HAP-1 (cell line): ENCODE measurements at places on chromosomes 16 and 17.

DNA sequence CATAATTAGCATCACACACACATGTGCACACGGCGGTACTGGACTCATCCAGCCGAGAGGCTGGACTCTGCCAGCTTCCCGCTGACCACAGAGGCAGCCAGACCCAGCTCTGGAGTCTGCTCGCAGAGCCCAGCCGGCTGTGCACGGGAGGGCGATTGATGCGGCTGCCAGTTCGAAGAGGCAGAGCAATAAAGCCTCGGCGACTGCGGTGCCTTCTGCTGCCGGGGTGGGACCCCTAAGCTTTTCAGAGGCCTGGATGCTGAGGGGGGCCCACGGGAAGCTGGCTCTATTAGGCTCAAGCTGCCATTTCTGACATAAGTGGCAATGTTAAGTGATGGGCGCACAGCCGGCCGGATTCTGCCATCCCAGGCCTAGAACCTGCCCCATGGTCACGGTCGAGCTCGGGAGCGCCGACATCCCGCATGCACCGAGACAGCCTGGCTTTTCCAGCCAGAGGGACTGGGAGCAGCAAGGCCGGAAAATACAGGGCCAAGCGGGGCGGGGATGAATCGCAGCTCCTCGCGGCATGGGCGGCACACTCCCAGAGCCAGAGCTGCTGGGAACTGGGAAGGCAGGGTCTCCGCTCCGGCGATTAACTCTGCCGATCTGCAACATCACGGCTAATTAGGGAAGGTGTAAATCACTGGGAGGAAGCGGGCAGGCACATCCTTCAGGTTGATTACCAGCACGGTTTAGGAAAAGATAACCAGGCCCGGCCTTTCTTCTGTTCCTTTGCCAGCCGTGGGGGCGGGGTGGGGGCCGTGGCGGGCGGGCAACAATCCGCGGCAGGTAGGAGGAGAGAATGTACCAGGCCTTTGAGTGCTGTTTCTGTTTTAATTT lies 57.7 kb downstream of the TBC1D16 start:
- DNase-seq = no peak

- no peak for DNase-seq
These were observed 765 bp upstream of the ADORA2B start for GRCh38 chr17:15943971-15944758.

DNA sequence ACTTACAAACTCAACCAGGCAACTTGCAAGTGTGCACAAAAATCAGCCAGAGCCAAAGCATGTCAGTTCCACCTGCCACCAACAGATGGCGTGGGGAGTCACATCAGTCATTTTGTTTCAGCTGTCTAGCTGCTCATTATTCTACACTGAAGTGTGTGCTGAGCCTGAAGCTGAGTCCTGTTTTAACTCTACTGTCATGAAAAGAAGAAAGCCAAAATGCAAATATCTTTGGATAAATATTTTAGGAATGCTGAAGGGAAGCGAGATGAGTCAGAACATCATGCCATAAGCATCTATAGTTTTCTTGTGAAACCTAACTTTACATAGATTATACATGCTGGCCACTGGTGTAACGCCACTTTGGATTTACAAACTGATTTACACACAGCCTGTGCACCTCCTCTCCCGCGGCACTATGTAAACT lies 172.6 kb downstream of the CDK5R1 start:
- peak; percentile 79 for DNase-seq

- DNase-seq = no peak
These were observed 2.2 kb downstream of the SDK2 start for GRCh38 chr17:73641826-73642600.

- DNase-seq = no peak
These were observed 95.6 kb downstream of the WSCD1 start for GRCh38 chr17:6165806-6166205.

DNA sequence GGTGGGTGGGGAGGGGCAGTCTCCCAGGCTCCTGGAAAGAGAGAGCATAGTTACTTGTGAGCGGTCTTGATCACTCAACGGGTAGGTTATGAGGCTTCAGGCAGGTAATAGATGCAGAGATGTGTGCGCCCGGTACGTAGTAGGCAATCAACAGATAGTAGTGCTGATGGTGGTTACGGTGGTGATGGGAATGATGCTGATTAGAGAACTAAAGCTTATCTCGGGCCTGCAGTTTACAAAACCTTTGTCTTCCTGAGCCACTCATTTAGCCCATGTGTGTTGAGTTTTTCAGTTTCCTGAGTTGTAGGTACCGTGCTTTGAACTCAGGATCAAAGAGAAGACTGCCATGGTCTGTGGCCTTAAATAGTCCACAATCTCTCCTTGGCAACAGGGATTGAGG lies 401.0 kb downstream of the SNX29 start:
- DNase-seq = no peak

DNA sequence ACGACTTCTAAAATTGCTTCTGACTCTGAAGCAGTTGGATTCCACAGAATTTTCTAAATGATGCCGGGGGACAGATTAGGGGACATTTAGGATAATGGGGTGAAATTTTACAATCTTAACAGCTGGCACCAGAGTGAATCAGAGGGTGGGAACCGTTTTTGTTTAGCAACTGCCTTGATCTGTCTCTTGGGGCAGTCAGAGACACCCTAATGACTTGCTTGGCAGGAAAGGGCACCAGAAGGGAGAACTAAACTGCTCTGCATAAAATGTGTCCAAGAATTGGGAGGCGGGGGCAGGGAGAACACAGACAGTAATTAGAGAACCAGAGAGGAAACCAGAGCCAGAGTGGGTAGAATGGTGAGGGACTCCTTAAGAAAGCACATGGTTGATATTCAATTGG lies 6.1 kb upstream of the ABCC12 start:
- no peak for DNase-seq

DNA sequence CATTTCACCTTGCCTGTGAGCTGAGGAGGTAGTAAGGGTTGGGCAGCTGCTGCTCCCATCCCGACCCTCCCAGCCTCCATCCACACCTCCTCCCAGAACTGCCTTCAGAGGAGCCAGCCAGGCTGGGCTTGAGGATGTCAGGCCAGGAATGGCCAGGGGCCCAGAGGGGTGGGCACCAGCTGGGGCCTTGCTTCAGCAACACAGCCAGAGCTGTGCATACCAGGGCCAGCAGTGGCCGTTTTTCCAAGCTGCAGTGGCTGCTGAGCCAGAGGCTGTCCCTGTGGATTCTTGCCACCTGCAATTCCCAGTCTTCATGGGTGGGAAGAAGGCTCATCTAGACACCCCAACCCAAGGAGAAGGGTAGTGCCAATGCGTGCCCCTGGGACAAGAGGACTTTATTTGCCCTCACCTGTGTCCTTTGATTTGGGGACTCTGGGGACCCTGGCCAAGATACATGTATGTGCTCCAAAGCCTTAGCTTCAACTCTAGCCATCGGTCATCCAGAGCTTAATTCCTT lies 153.4 kb upstream of the SDK2 start:
- DNase-seq = no peak

- no peak for DNase-seq
These were observed 651 bp upstream of the EIF1 start for GRCh38 chr17:41687828-41688640.

DNA sequence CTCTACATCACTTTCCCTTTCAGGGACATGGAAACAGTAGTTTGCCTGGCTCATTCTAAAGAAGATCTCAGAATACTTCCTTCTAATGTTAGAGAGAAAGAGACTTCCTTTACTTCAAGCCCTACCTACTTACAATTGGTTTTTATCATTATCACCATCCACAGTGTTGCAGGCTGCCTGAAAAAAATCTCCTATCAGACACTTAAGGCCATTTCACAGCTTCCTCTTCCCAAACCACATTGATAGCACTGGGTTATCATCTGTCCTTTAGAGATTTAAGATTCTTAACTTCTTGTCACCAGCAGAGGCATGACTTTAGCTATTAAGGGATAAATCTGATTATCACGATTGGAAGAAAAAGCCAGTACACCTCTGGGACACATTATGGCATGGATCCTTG lies 178.5 kb upstream of the TBX2 start:
- no peak for DNase-seq

DNA sequence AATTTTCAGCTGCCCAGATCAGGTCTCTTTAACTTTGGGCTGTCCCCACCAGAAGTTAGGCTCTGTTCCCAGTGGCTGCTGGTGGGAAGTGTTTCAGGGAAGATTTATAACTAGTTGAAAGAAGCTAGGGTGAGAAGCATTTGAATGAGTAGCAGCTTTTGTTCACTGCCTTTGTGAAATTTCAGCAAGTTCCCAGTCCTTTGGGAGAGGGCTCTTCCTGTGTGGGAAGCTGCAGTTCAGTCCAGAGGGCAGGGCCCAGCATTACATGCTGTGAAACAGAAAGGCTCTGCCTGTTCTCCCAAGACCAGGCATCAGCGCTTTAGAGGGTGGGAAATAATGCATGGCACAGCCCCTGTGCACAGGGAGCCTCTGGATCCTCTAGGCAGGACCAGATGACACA lies 17.8 kb downstream of the PROCA1 start:
- no peak for DNase-seq

GRCh38 chr16:53966821-53967571 lies 263.0 kb downstream of the FTO start:
- DNase-seq = no peak

DNA sequence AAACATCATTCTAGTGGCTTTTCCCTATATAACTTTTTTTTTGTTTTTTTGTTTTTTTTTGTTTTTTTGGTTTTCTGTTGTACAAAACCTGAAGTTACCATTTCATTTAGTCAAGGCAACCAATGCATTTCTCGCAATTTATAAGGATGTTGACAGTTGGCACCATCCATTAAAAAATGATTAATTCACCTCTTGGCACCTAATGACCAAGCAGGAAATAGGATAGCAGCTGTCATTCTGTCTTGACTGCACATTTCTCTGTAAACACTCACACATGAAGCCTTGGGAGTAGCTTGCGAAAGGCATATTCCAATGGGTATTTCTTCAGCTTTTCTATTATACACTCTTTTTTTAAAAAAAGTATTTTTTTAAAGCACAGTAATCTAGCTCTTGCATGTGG lies 77.5 kb downstream of the SYCE1L start:
- DNase-seq = no peak

- peak; percentile 98 for DNase-seq
These were observed at the start of gene SRSF2 for GRCh38 chr17:76737082-76737675. Gene SRSF2, minus strand, starts transcription at chr17:76737331. Its CDS starts 171 bp downstream, at chr17:76737160.

DNA sequence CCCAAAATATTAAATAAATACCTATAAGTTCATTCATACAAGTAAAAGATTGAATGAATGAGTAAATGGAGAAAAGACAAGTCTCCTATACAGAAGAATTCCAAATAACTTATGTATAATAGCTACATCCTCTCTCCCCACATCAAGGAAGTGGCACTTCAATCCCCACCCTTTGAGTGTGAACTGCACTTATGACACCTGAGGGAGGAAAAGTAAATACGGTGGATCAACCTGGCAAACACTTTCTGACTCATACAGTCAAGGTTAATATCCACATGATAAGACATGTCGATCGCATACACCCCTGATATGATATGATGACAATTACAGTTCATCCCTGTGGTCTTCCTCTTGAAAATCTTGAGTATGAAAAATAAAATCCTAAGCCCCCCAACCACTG lies 18.0 kb downstream of the SLFN12L start:
- DNase-seq = no peak

DNA sequence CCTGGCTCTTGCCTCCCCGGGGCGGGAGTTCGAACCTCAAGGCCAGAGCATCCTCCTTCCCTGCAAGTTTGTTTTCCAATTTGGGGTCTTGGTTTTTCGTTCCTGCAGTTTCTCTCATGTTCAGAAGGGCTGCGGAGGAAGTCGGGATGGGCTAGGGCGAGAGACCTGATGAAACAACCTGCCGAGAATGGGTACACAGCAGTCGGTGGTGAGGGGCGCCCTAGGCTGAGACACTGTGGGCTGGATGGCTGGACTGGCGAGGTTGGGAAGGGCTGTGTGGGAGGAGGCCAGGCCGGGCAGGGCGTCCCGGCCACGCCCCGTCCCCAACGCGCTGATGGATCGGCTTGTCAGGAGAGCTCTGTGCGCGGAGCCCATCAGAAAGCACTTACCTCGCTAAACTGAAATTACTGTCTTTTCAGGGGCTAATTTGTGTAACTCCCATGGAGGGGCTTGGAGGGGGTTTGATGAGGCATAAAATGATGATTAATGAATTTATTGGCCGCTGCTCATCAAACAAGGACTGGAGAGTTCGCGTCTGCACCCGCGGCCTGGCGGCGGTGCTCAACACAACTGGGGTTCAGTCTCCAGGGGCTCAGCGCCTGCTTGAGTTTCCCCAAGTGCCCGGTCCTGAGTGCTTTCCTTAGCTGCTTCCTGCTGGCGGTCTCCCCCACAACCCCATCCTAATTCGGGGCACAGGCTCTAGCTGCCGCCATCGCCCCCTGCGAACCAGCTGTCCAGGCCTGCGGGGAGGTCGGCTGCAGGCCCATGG lies 9.0 kb downstream of the IRX5 start:
- DNase-seq = no peak

GRCh38 chr17:9977180-9977575 lies 72.1 kb upstream of the RCVRN start:
- DNase-seq = no peak

DNA sequence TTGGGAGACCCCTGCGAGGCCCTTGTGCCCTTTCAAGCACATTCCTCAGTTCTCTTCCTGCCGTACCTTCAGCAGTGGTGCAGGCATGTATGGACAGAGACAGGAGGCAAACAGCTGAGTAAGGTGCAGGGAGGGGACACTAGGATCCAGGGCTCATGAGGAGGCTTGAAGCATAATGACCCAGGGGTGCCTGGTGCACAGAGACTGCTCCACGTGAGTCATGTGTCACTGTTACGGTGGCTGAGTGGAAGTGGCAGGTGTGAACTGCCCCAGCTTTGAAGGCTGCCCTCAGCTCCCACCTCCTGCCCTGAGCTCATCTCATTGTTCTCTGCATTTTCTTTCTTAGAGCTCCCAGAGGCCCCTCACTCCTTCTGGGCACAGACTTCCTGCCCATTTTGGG lies 124.8 kb downstream of the NTN1 start:
- no peak for DNase-seq

DNA sequence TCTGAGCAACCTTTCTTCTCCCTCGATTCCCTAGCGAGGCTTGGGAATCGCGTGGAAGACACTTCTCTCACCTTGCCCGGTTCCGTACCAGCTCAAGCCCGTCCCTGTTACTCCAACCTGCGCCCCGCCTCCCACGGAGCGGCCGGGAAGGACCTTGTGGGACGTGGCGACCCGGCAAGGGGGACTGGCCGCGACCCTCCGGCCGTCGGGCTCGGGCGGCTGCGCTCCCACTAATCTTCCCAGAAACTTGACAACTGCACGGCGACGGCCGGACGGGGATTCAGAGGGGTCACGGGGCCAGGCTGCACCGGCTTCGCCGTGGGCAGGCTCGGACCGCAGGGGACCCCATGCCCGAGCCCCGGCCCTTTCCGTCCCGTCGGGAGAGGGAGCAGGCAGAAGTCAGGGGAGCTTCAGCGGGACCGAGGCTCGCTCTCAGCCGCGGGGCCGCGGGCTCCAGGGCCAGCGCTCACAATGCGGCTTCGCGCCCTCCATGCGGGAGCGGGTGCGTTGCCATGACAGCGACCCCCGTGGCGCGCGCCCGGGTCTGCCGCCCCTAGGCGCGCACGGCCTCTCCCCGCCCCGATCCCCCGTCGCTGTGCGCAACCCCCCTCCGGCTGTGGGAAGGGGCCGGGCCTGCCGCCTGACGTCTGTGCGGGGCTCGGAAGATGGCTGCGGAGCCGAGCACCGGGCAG lies at the start of gene SGSM2:
TSS of gene SGSM2 (plus strand) at position 650 of the 692 bp plus-strand sequence. CDS start 188 bp downstream, outside the sequence.
- DNase-seq = peak; percentile 57
